AG10803 (cell line): ENCODE measurements at places on chromosomes 13 and 19.

- DNase-seq = peak; percentile 16
These were observed 84.2 kb downstream of the TNFRSF19 start for GRCh38 chr13:23654111-23655110.

DNA sequence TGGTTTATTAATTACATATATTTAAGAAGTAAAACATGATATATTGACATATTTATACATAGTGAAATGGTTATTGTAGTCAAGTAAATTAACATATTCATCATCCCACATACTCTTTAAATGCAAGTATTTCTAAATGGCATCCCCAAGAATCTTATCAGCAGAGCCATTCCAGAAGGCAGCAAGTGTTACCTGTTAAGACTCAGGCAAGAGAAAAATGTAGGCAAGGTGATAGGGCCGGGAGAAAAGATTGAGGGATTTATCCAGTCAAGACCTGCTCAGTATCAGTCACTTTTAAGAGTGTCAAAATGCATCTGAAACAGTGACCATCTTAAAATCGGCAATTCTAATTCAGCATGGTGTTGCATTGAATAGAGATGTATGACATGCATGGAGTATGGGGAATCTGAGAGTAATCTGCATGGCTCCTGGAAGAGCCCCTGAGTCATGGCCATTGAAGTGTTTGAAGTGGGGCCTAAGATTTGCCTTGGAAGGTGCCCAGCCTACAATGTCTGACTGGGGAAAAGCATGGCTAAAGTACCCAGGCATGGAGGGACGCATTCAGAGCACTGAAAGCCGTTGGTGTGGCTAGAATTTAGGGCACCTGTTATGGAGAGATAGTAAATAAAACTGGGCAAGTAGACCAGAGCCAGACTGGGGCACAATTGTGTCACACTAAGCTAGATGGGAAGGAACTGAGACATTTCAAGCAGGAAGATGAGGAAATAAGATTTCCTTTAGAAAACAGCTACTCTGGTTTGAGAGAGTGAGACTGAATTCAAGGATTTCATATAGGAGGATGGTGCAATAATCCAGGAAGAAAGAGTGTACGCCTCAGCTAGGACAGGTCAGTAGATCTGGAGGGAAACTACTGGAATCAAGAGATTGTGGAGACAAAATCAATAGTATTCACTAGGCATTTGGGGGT, 25.0 kb upstream of the C1QTNF9B start:
- no peak for DNase-seq

DNA sequence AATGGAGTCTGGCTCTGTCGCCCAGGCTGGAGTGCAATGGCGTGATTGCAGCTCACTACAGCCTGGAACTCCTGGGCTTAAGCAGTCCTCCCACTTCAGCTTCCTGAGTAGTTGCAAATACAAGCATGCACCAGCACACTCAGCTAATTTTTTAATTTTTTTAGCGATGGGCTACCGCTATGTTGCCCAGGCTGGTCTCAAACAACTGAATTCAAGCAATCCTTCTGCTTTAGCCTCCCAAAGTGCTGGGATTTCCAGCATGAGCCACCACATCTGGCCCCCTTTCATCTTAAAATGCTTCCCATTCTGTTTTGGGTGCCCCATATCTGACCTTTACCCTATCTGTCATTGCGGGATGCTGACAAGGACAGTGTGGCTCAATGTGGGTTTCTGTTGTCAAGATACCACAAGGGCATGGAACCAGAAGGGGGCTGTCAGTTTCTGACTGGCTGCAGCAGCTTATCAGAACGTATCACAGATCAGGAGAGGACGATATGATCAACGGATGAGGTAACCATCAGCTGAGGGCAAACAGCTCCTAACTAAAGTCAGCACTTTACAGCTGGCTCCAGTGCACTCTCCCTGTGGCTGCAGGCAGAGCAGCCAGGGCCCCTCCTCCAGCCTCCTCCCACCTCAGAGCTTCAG, 32.4 kb downstream of the GPR42 start:
- no peak for DNase-seq

DNA sequence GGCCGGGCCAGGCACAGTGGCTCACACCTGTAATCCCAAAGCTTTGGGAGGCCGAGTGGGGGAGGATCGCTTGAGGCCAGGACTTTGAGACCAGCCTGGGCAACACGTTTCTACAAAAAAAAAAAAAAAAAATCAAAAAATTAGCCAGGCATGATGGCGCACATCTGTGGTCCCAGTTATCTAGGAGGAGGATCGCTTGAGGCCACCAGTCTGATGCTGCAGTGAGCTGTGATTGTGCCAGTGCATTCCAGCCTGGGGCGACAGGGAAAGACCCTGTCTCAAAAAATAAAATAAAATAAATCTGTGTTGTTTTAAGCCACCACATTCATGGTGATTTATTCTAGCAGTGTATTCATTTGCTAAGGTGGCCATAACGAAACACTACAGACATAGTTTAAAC, 4.1 kb upstream of the DACT3 start:
- no peak for DNase-seq

DNA sequence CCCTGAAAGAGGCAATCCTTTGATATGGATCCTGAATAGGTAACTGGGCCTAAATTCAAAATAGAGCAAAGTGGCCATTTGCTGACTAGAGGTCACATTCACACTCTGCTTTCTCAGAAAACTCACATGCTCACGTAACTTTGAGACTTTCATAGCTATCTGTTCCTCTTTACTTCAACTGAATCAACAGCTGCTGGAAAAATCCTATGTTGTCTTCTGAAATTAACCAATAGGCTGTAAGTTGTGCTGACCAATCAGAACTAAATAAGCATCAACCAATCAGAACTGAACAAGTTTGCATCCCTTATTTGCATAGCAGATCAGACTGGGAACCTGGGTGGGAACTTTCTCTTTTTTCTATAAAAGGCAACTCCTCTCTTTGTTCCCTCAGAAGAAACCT, 24.0 kb upstream of the TBC1D4 start:
- no peak for DNase-seq

- DNase-seq = no peak
These were observed 11.8 kb downstream of the STX10 start for GRCh38 chr19:13138171-13138915.

- DNase-seq = no peak
These were observed at the start of gene FUT3 for GRCh38 chr19:5851302-5851701. FUT3 (minus strand) TSS chr19:5851449.

DNA sequence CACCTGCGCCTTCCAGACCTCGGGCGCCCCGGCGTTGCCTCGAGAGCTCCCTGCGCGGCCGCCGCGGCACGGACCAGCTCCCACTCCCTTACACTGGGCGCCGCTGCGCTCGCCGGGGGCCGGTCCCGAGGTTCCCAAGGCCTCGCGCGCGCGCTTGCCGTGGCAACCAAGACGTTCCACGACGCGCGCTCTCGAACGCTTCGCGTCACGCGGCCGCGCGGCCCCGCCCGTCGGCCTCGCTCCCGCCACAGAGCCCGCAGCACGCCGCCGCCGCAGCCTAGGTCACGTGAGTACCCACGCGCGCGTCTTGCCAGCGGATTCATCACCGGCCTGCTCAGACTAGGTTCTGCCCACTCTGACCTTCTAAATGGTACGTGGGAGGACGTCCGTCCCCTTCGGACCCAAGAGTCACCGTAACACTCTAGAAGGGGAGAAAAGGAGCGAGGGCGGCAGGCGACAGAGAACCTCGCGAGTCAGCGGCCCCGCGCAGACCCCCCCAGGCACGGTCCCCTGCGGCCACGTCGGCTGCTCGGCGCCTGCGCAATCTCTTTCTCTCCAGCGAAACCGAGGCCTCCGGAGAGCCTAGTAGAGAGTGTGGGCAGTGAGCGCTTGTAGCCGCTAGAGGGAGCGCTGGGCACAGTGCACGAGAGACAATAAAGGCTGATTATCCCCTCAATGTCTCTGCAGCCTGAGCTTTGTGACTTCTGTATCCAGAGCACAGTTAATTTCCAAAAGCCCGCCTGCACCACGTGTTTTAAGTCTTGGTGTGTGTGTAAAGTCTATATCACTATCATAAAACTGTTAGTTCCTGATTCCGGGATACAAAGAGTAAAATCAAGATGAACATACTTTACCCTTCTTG, at the start of gene SPART:
SPART (minus strand) TSS at position 173 of the 862 bp plus-strand sequence. CDS start 10,564 bp downstream, outside the sequence.
- DNase-seq = peak; percentile 96

GRCh38 chr19:33419788-33420130, 46.2 kb downstream of the CEBPG start:
- no peak for DNase-seq

GRCh38 chr13:101398191-101398590, 18.1 kb downstream of the NALCN start:
- peak; percentile 66 for DNase-seq

GRCh38 chr13:61316647-61317046, 99.0 kb downstream of the PCDH20 start:
- DNase-seq = no peak

DNA sequence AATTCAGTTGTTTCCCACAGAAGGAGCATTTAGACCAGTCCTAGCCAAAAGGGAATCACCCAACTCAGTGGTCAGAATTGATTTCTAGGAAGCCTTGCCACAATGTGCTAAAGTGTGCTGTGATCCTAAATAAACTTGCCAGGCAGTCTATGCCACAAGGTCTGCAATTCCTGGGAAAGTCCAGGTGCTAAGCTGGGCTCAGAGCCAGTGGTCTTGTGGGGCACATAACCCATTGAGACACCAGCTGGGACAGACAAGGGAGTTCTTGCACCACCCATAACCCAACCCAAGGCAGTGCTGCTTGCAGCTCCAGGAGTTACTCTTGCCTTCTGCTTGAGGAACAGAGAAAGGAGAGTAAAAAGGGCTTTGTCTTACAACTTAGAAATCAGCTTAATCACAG, 489.5 kb upstream of the SPRY2 start:
- DNase-seq = no peak

DNA sequence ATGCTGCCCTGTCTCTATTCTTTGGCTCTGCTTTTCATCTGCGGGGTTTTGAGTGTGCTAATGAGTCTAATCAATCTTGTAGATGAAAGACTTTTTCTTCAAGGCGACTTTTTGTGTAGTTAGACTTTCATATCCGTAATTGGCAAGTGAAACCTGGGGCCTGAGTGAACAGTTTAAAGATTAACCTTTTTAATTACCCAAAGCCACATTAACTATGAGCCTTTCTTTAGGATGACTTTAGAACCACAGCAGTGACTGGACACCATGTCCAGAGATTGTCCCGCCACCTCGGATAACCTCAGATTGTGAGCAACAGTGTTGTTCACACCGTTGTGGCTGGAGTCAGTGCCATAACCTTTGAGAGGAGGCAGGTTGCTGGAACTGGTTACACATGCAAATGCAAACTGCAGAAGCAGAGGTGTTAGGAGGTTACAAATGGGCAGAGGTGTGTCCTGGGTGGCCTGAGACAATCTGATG, 58.7 kb downstream of the SIAH3 start:
- DNase-seq = no peak

- no peak for DNase-seq
These were observed at the start of gene KLHL26 for GRCh38 chr19:18636969-18637629. KLHL26 (plus strand) TSS chr19:18637028; CDS start chr19:18637055, 27 bp downstream.

- no peak for DNase-seq
These were observed 588 bp downstream of the DNASE2 start for GRCh38 chr19:12880551-12881171.
